NCI-H460 (cell line): ENCODE measurements at places on chromosomes 5 and 9.

DNA sequence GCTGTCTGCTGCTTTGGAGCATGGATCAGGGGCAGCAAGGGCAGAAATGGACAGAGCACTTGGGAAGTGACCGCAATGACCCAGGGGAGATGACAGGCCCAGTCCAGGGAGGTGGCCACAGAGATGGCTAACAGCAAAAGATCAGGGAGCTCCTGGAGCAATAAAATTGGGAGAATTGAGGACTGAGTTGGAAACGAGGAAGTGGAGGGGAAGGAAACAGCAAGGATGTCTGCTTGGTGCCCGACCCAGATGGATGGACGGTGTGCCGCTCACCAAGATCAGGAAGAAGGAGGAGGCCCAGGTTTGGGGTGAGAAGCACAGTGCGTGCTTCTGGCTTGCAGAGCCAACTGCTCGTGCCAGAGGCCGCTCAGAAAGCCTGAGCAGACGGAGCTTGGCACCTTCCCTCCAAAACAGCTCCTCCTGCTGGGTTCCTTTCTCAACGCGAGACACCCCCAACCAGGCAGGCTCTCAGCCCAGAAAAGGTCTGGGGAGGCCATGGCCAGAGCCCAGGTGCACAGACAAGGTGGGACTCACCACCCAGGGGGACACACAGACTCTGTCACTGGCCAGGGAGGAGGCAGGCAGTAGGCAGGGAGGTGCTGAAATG lies 1.7 kb upstream of the SLC34A1 start:
- DNase-seq, result no peak

DNA sequence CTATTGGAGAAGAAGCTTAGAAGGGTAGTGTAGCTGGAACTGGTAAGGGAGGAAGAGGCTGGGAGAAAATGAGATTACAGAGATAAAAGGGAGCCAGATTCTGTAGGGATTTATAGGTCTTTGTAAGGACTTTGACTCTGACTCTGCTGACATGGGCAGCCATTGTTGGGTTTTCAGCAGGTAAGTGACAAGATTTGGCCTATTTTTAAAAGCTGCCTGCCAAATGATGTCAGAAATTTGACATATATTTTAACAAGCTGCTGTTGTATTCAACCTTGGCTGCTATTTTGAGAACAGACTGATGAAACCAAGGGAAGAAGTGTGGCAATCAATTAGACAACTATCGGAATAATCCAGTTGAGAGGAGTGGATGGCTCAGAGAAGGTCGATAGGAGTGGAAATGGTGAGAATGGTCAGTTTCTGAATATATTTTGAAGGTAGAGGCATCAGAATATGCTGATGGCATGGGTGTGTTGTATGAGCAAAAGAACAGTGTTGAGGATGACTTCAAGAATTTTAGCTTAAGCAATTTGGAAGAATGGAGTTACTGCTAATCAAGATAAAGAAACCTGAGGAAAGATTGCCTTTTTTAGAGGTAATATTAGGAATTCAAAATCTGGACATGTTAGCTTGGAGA lies 56.8 kb downstream of the KCTD16 start:
- DNase-seq, result no peak

DNA sequence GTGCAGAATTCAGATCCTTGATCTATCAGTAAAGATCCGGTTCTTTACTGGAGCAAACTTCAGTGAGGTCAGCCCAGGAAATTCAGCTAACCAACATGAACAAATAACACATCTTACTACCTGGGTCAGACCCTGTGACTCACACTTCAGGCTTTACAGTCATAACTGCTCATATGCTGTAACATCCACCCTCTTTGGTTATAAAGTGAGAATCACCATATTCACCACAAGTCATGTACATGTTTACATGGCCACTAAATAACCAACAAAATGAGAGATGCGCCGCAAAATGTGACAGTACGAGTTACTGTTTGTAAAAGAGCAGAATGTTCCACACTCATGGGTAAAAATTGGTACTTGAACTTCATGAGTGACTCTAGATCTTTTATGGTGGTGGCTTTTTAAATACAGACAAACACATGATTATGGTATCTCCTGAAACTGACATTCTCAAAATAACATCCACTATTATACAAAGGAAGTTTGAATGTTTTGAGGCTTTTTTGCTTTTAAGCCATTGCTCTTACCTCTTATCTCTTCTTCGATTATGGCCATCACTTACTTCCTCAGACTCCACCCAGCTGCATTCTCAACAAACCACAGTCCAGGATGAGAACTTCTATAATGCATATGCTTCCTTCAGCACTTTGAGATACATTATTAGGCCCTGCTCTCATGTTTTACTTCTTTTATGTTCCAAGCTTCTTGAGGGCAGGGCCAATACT lies 516.6 kb downstream of the RAB3C start:
- DNase-seq, result peak; percentile 66

DNA sequence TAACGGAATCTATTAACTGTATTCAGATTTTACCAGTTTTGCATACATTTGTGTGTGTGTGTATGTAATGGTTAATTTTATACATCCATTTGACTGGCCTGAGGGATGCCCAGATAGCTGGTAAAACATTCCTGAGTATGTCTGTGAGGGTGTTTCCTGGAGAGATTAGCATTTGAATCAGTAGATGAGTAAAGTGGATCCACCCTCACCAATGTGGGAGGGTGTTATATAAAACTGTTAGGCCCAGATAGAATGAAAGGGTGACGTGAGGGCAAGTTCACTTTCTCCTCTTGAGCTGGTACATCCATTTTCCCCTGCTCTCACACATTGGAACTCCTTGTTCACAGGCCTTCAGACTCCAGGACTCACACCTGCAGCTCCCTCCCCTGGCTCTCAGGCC lies 88.7 kb downstream of the EMB start:
- no peak for DNase-seq

GRCh38 chr5:13972029-13972428 lies 27.5 kb upstream of the DNAH5 start:
- DNase-seq, result no peak

DNA sequence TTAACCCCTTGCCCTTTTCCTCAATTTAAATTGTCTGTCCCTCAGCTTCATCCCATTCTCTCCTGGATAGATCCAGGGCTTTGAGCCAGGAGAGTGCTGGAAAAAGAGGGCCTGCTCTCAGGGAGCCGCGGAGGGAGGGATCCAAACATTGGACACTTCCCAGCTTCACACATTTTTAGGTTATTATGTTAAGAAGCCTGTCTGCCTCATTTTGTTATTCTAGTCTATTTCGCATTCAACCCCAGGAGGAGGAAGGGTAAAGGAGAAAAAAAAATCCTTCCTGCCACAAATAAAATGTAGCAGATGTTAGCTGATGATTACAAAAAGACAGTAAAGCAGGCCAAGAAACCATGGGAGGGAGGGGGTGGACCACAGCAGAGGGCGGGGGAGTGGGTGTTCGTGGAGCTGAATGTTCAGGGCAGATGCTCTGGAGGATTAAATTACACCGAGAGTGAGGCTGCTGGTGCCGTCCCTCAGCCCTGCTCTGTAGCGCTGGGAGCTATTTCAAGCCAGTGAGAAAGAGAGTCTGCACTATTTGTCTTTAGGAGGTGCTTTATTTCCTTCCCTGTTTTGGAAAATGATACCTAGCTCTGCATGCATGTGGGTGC lies 60.6 kb upstream of the ZFR start:
- DNase-seq, result no peak

DNA sequence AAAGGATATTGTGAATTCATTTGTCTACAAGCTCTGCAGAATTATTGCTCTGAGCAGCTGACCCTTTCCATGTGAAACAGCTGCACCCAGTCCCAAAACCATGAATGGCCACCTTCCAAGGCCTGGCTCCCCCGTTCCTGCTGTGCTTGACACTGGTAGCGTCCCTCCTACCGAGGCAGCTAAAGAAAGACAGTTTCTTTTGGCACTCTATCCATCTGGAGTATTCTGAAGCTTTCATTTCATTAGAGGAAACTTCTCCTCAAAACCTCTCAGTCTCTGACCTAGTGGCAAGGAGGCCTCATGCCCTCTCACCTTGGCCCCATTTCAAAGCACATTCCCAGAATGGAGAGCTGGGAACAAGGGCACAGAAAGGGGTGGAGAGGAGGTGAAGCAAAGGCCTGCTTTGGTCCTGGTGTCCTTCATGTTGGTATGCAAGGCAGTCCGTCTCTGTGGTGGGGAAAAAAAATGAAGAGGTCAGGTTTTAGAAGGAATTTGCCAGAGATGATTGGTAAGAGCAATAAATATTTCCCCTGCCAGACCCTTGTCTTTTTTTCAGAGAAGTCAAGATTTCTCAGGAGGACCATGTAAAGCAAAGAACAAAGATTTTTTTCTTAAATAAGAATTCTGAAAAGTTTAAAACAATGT lies 232.0 kb downstream of the RFK start:
- no peak for DNase-seq

- no peak for DNase-seq
Measured at GRCh38 chr9:9855177-9856078, 757.4 kb downstream of the PTPRD start.

GRCh38 chr5:133480366-133480765 lies 132.0 kb downstream of the FSTL4 start:
- no peak for DNase-seq

DNA sequence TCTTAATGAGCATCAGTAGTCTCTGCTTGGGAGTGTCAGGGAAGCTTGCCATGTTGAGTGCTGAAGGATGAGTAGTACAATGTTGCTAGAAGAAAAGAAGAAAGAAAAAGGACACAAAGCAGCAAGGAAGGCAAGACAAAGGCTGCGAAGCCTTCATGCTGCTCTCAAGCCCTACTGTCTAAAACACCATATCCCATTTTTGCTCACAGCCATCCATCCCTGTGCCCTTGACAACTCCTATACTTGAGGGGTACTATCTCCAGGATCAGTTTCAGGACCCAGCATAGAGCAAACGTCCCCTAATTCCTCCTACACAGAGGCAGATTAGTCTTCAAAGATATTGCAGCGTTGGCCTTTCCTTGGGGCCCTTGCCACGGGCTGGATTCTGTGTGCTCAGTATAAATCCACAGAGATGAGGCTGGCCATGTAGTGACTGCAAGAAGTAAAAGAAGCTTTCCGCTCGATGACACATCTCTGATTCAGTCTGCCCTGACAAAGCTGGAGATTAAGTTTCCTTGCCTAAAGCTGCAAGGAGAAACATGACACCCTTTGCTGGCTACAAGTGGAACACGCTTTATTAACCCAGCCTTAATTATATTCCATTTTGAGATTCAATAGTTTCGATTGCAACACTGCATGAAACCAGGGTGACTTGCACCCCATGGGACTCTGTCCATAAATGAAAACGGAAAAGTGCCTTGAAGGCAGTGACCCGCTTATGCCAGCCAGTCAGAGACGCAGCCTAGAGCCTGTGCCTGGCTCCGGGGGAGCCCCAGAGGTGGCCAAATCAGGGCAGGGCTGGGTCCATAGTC lies 304.6 kb downstream of the ACTL7B start:
- peak; percentile 23 for DNase-seq

GRCh38 chr5:2260211-2261003 lies 377.7 kb upstream of the IRX4 start:
- no peak for DNase-seq

DNA sequence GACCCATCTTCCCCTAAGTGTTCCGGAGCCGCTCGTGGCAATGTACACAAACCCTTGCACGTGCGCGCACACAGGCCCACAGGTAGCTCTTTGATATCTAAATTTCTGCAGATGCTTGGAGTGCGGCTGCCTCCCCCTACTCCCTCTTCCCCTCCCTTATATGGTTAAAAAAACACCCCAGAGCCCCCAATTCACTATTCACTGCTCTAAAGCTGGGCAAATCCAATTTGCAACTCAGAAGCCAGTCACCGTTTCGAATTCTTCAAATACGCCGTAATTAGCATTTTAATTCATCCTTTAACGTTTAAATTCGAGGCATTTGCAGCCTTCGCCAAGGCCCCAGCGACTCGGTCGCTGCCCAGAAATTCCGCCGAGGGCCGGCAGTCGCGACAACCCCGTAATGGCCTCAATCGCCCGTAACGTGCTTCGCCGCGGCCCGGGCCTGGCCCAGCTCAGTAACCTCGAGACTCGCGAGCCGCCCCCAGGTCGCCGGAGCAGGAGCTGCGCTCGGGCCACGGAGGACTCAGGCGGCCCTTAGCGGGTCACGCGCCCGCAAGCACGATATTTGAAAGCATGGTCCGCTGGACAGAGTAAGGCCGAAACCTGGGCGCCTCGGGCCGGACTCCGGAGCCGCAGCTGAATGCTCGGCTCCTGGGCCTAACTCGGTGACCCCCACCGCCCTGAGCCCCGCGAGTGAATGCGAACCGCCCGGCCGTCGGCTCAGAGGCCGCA lies 1.3 kb downstream of the IRX2 start:
- no peak for DNase-seq

DNA sequence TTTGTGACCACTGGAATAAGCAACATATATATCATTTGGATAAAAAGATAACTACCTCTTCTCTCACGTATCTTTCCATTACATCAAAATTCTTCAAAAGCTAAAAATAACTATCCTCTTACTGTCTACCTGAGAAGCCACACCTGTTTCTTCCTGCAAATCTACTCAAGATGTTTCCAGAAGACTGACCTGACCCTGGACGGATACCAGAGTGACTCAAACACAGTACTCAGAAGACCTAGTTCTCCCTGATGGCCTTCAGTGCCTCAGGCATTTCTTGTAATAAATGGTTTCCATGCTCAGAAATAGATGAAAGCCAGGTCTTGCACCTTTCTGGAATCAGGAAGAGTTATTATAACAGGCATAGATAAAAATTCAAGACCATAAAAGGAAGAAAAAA lies 245.9 kb upstream of the PIK3R1 start:
- no peak for DNase-seq

- DNase-seq, result no peak
Measured at GRCh38 chr9:98185021-98185567, 7.3 kb downstream of the CORO2A start.

- no peak for DNase-seq
Measured at GRCh38 chr5:134840811-134841210, 5.0 kb upstream of the C5orf24 start.

GRCh38 chr5:168591302-168592013 lies 12.3 kb upstream of the PANK3 start:
- DNase-seq, result no peak

DNA sequence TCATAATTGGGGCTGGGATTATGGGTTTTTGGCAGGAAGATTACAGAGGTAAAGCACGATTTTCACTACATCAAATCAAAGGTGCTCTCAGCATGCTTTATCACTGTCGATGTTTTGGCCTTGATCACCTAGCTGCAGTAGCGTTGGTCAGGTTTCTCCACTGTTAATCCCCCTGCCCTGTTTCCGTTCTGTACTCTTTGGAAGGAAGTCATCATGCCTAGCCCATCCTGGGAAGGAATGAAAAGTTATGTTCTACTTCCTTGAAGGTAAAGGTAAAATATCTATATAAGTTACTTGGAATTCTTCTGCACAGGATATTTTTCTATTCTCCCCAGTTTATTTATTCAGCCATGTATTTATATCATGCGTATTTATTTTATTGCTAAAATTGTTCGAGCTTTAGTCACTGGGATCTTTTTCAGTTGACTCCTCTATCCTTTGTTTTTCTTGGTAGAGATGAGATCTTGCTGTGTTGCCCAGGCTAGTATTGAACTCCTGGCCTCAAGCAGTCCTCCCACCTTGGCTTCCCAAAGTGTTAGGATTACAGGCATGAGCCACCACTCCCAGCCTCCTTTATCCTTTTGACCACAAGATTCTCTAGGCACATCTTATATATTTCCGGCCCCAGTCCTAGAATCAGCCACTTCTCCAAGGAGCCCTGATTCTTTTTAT lies 25.3 kb downstream of the FAF2 start:
- DNase-seq, result no peak

GRCh38 chr5:99674101-99674500 lies 745.3 kb upstream of the CHD1 start:
- no peak for DNase-seq

- DNase-seq, result no peak
Measured at GRCh38 chr5:84437673-84438315, 53.1 kb upstream of the EDIL3 start.
